ENCODE measurements at places on chromosomes 7 and 10.

- DNase-seq = no peak
These were observed 64.8 kb upstream of the IGFBP3 start for GRCh38 chr7:45985902-45986301.

- DNase-seq = no peak
These were observed 54.3 kb downstream of the CHN2 start for GRCh38 chr7:29248713-29249382.

DNA sequence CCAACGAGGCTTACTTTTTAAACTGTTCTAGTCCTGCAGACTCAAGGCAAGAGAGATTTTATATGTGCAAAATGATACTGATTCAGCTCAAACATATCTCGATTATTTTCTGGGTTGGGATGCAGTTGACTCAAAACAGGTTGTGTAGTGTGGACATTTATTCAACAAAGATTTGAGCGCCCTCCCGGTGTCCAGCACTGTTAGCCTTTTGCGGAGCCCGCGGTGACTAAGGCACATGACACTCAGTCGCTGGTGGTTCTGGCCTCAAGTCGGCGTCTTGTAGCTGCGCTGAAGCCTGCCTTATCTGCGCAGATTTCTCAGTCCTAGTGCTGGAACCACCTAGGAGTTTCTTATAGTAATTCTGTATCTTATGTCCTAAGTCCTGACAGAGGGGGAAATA is 938 bp upstream of the CADPS2 start:
- peak; percentile 77 for DNase-seq

DNA sequence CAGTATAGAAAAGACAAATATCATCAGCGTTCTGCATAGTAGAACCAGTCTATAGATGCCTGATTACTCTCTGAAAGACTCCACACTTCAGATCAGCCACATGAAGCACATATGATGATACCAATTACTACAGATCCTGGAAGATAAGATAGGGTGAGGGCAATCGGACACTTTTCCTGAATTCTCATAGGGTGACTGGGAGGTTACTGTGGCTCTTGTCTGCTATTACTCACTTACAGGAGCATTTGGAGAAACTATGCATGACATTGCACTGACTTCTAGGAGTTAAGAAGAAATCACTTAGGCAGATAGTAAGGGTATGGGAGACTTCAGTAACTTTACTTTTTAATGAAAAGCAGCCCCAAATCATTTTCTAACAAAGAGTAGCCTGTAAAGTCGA is 1140.9 kb downstream of the XPNPEP1 start:
- no peak for DNase-seq

DNA sequence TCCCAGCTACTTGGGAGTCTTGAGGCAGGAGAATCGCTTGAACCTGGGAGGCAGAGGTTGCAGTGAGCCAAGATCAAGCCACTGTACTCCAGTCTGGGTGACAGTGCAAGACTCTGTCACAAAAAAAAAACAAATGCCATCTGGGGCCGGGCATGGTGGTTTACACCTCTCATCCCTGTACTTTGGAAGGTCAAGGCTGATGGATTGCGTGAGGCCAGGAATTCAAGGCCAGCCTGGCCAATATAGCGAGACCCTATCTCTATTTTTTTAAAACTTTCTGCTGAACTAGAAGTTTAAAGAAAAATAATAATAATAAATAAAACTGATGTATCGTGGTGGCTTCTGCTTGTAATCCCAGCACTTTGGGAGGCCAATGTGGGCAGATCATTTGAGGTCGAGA is 15.7 kb upstream of the RNF216 start:
- no peak for DNase-seq

- DNase-seq = no peak
These were observed 123.0 kb downstream of the ANLN start for GRCh38 chr7:36512616-36513015.

DNA sequence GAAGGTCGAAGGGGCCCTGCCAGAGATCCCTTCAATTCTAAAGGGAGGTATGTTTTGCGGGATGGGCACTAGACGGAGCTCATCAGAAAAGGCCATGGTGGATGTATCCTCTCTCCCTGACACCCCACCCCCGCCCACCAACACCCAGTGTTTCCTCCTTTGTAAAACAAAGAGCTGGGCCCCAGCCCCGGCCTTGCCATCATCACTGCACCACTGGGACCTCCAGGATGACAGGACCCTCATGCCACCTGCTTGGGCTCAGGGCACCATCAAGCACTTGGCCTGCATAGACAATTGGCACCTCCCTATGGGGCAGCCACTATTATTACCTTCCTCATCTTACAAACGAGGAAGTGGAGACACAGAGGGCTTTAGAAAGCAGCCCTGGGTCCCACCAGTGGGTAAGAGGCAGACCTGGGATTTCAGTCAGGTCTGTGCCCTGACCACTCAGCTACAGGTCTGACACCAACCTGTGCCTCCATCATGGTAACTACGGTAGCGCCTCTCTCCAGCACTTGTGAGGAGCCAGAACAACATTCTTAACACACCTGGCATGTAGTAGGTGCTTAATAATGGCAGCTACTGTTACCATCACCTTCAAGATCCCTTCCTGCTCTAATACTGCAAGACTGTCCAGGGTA is 2.0 kb downstream of the CALML3 start:
- no peak for DNase-seq

DNA sequence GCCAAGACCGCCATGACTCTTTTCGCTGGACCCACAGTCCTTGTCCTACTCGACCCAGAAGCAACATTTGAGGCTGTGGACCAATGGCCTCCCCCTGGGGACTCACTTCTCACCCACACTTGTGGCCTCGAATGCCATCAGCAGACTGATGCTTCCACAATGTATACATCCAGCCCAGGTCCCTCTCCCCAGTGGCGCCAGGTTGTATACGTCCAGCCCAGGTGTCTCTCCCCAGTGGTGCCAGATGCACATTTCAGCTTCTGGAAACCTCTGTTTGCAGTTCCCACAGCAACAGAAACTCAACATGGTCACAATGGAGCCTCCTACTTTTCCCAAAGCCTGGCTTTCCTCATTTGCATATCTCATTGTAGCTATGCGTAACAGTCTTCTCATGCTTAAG is 210.5 kb upstream of the RNF32 start:
- no peak for DNase-seq

DNA sequence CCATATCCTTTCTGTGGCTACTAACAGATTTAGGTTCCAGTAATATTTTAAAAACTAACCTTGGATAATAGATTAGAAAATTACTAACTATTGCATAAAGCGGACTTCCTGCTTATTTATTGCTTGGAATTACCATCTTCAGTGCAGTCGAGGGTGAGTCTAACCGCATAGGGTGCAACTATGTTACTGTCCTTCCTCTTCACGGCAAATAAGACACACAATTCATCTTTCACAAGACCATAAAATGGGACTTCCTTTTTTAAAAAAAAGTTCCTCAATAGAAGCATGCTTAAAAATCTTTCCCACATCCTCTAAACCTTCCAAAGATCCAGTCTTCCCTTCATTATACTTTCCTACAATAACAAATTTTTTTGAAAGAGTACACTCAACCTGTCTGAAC is 2.1 kb downstream of the SLC25A40 start:
- DNase-seq = no peak

- no peak for DNase-seq
These were observed 745.0 kb downstream of the GRID1 start for GRCh38 chr10:85621562-85621961.

DNA sequence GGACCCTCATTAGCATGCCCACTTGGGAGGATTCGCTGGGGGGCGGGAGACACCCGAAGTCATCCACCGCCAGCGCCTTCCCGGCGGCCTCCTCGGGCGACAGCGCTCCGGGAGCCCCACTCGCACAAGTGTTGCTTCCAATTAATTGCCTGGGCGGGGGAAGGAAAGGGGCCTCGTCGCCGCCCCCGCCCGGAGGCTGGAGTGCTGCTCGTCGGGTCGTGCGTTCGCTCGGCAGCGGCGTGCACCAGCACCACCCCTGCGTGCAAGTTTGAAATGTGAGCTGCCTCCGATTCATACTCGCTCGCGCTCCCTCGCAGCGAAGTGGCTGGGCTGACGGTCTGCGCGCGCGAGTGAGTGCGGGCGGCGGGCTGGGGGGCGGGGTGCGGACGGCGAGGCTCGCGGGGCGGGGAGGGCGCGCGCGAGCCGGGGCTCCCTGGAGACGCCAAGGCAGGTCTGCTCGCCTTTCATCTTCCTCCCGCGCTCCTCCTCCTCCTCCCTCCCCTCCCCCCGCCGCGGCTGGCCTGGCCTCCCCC is 104.6 kb upstream of the PPIF start:
- DNase-seq = peak; percentile 47

DNA sequence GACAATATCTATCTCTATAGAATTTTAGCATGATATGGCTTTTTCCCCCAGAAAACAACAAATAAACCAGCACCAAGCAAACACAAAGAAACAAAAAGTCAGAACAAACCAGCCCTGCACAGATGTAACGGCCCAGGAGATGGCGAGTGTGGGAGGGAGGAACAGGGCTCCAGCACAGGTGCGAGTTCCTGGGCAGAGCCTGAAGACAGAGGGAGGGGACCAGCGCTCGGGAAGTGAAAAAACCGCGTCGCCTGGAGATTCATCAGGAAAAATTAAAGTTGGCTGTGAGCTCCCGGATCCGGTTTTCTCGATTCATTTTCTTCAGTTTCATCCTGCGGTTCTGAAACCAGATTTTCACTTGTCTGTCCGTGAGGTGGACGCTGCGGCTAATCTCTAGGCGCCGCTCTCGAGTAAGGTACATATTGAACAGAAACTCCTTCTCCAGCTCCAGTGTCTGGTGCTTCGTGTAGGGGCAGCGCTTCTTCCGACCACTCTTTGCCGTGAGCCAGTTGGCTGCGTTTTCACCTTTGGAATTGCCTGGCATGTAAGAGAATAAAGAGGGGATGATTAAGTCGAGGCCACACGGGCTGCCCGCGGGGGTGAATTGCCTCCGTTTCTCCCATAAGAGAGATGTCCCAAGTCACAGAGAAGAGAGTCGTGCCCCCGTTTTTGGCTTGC is 2.3 kb downstream of the HOXA10 start:
- DNase-seq = peak; percentile 56

Measured in NCI-H1092 (cell line).